ENCODE measurements at places on chromosomes 2 and 18.
A peak's percentile ranks its signal among the peaks of the same experiment; 100 is the strongest.

DNA sequence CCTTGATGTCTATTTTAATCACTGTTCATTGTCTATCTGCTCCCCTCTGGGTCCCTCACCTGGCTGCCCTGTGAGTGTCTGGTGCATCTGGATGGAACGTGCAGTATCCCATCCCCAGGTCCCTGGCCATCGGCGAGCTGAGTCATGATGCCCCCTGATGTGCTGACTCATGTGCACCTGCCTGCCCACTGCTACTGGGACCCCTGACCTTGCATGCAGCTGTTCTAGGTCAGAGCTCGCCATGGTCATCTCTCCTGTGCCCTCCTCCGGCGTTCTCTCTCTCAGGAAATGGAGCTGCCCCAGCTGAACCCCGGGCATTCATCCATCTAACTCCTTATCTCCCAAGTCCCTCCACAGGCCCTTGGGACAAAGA lies 516.2 kb upstream of the HS6ST1 start:
- no peak for DNase-seq

DNA sequence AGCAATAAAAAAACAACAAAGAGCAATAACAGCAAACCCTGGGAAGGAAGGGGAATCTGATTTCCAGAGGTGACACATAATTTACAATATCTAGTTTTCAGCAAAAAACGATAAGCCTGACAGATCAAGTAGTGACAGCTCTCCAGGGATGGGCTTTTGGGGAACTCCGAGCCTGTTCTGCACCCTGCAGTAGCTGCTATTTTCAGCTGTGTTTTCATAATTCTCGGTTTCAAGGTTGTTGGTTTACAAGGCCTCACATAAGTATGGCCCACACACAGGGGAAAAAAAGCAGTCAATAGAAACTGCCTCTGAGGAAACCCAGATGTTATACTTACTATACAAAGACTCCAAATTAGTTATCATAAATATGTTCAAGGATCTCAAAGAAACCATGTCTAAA lies 67.7 kb upstream of the CTLA4 start:
- no peak for DNase-seq

DNA sequence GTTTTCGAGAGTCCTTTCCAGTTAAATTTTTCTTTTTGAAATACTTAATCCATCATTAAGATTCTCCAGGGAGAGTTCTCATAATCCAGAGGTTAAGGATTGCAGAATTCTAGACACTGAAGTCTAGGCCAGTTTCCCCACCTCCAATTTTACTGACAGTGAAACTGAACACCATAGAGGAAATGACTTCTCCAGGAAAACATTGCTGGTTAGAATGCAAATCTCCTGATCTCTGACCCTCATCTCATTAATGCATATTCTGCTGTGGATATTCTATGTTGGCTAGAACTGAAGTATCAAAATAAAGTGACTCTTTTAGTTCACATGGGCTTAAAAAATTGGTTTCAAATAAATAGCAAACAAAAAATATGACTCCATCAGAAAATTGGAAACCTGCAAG lies 105.8 kb upstream of the UGP2 start:
- no peak for DNase-seq

DNA sequence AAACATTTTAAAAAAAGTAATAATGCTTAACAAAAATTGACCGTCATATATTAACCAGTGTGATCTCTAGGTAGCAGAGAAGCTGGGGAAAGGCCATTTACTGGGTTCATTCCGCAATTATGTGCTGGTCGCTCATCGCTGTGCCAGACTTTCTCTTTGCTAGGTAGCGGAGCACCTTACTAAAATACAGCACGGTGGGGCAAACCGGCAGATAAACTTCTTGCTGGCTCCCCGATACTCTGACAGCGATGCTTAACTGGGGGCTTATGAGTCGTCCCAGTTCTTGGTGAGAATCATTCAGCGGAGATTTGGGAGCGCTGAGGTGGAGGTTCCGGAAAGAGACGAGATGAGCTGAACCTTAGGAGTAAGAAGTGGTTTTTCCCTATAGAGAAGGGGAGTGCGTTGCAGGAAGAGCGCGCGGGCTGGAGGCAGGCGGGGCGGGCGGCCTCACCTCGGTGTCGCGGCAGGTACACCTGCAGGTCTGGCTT lies 605 bp downstream of the C2orf68 start:
- DNase-seq = no peak

DNA sequence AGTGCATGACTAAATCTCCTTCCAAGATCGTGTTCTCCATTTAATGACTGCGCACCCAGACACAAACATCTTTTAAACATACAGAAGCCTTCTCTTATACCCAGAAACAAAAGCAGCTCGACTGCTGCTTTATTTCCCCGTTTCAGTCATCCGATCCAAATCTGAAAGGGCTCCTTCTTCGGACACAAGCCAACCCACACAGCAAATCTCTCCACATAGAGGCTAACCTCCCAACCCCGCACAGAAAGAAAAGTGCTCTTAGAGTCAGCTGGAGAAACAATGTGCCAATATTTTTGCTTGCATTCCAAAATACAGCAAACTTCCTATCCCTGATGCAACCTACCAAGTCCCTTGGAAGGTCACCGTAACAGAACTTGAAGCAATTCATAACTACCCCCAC lies 29.1 kb downstream of the GAREM1 start:
- DNase-seq = no peak

DNA sequence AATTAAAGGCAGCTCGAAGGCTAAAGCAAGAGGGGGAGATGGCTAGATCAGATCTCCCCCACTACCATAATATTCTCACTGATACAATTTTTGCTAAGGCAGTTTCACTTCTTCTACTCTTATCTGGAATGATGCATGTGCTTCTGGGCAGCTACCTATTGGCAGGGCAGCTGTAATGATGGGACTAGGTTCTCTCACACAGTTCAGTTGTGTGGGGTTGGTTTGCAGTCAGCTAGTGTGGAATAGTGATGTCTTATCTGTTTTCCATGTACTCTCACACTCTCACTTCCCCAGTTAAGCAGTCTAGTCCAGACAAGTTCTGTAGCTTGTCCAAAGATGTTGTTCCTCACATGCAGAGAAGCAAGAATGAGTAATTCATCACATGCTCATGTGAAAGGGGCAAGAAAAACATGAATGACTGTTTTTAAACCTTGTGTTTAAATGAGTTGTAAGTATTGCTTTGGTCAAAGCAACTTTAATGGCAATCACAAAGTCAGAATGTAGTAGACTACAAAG lies 836.1 kb downstream of the CBLN2 start:
- no peak for DNase-seq

DNA sequence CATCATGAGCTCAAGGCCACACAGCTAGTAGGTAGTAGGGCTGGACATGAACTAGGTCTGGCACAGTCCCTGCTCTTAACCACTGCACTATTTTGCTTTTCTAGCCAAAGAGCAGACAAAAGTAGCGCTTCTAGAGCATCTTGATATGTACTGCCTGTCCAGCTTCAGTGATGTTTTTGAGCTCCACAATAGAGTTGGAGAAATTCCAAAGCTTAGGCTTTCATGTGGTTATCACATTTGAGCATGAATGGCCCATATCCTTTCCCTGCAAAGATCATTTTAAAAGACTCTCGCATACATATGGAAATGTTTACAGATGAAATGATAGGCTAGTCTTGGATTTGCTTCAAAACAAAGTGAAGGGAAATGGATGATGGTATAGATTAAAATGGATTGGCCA lies 128.7 kb downstream of the MAP3K20 start:
- no peak for DNase-seq

DNA sequence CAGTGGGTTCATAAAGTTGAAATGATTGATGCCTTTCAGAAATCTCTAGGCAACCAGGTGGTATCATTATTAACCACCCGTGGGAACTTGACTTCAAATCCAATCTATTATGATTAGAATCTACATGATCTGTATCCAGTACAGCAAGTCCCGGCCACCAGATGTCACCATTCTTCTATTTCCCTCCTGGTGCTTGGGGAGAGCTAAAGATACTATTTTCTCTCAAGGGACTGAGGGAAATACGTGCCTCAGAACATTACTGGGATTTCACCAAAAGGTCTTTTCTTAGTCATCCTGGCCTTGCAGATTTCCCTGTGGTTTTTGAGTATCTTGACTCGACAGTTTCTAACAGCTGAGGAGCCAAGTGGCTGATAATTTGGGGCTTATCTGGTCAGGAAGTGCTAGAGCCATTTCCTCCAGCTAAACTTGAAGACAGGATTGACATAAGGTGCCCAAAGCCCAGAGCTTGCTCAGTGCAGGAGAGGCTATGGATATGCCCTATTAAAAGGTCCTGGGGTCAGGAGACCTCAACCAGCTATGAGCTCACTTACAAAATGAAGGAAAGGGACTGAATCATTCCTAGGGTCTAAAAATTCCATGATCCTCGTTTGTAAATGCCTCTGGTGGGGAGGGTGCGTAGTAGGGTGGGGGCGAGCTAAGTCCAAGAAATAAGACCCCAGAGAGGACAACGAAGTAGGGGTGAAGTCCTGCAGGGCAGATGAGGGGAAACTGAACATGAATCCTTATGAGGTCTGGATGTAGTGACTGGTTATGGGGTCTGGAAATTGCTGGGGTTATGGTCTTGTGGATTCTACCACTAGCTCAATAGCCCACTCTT lies 135.4 kb upstream of the MGAT5 start:
- DNase-seq = peak; percentile 84

GRCh38 chr2:223488814-223489213 lies 113.3 kb downstream of the SCG2 start:
- DNase-seq = peak; percentile 12

DNA sequence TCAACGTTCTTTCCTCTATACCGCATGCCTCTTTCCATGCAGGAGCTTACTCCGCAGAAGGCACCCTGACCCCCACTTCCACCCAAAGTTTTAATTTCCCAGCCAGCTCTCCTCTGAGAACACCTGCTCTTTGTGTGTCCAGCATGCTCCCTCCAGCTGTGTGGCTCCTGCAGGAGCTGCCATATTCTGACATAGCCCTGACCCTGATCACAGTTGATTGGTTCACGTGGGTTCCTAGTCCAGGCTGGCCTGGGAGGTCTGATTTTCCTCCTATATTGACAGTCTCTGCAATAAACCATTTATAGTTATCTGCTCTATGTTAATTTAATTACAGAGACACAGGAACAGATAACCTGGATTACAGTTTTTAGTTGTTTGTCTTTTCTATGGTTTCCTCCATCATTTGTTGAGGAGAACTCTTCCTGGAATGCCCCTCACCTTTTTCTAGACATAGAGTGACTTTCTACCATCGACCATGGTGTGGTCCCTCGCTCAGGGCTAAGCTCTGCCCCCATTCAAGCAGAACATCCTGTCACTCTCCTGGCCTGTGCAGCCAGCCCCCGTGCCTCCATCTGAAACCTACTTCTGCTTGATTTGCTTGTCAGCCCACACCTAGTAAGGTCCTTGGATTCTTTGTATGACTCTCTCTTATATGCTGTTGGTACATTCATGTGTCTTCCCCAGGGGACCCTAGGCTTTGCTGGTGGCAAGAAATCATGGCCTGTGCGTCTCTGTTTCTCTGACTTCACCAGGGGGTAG lies 231.5 kb downstream of the LPIN1 start:
- no peak for DNase-seq

- DNase-seq = no peak
These were observed 21.8 kb downstream of the CWC22 start for GRCh38 chr2:179985163-179985820.

DNA sequence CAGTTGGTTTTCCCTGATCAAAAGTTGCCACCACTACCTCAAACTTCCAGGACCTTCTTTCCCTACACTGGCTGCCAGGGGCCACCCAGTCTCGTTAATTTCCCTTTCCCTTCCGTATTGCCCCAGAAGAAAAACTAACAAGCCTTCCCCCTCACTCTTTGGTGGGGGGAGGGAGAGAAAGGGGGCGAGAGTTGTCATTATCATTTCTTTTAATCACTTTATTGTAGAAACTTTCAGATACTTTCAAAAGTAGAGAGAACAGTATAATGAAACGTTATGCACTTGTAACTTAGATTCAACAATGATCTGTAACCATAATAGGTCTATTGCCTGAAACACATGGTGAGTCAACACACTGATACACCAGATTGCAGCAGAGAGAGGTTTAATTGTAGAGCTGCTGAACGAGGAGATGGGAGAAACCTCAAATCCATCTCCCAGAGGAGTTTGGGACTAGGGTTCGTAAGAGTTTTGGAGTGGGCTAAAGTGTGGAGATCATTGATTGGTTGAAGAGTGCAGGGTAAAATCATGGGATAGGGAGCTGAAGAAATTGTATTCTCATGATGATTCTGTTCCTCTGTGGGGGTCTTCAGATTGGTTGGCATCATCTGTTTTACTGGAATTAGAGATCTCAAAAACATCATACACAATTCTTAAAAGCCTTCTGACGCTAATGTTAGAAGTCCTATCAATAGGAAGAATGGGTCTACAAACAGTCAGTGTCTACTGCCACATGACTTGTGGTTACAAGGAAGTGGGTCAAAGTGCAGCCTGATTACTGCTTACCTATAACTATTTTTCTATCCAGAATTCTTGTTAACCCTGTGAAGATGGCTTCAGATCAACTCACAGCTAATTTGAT lies 2.6 kb upstream of the RNF149 start:
- DNase-seq = no peak

GRCh38 chr2:226135861-226136548 lies 663.6 kb downstream of the IRS1 start:
- no peak for DNase-seq

DNA sequence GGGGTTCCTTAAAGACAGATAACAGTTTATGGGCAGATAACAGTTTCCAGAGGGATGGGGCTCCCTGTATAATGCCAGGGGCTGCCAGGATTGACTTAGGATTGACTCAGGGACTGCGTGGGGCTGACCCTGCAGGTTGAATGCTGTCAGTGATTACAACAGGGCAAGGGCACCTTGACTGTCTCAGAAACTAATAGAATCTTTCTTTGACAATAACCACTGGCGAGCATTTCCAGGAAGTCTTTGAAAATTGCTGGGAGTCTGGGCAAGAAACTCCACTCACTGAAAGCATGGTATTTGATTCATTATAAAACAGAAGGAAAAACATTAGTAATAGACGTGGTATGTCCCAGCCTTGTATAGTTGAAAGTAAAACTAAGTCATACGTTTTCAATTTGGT lies 101.0 kb downstream of the GPD2 start:
- no peak for DNase-seq

DNA sequence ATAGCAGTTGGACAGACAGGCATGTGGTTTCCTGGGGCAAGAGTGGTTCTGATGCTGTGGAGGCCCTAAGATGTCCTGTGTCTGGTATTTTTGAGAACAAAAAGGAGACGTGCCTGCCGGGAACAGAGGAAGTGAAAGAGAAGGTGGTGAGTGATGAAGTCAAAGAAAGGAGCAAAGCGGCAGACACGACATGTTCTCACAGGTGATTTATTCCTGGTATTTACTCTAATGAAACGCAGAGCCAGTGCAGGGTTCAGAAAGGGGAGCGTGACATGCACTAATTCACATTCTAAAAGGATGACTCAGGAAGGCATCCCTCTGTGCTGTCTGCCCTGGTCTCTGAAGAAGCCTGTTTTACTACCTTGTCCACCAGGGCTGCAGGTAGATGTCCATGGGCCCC lies 211.0 kb downstream of the KCNE4 start:
- DNase-seq = no peak

DNA sequence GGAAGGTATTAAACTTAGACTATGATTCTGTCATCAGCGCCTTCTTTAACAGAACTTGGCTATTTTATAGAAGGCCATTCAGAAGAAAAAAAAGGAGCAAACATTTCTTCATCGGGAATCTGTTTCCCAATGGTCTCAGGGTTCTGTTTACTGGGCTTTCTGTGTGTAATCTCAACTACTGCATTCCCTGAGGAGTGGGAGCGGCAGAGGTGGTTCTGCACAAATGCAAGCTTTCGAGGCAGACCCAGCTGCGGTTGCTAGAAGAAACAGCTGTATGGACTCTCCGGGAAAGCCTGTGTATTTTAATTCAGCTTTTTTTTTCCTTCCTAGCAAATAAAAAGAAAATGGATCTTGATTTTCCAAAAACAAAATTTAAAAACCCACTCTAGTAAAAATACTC lies 250.7 kb downstream of the NAPG start:
- no peak for DNase-seq

GRCh38 chr2:164485541-164485940 lies 135.7 kb downstream of the GRB14 start:
- no peak for DNase-seq
